ENCODE measurements at places on chromosomes 1 and 21. TPM values are rescaled to one million over a fixed set of nuclear protein-coding genes. Genes with fewer than 3 reads are reported as not detected.
A peak's percentile ranks its signal among the peaks of the same experiment; 100 is the strongest.

The FAM72B gene
- 0.52 TPM for total RNA-seq

DNA sequence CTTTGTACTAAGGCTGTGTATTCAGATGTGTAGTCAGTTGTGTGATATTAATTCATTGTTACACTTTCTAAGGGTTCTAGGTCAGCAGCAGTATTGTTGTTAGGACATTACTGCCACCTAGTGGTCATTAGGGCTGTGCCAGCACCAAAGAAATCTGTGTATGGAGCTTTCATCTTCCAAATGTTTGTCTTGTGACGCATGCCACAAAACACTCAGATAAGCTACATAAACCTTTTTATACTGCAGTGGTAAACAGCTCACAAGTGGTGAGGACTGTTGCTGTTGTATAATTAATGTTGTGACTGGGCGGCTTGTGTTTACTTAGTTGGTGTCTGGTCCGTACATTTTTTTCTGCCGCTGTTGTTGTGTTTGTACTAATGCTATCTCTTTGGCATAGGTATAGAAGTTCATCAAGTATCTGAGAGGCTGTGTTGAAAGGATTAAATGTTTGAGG lies 51.7 kb downstream of the S1PR1 start:
- peak; percentile 84 for DNase-seq

DNA sequence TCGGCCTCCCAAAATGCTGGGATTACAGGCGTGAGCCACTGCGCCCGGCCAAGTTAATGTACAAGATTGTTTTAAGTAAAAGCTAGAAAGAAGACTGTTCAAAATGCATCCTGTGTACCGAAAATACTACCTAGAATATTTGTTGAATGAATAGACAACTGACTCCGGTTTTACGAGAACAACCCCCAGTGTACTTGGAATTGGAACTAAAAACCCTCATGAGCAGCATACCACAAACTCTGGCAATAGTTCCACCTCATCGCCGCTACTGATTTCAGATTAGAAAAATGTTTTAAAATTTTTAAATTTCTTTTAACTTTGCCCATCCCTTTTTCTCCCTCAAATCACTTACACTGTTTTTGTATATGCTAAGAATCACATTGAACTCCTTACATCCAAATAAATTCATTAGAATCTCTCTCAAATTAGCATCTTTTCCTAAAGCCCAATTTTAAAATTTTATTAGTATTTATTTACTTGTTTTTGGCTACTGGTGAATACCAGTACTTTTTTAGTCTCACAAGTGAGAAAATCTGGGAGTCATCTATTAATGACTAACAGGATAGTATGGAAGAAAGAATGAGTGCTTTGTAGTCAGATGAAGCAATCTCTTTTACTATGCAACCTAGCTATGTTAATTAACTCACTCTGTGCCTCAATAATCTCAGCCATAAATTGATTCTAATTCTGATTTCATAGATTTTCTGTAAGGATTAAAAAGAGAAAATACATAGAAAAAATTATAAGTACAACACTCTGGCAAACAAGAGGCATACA lies 95.1 kb downstream of the GPATCH2 start:
- DNase-seq = peak; percentile 84

- no peak for DNase-seq
These were observed at the start of gene WNT2B for GRCh38 chr1:112508278-112509004. Gene WNT2B (plus strand): TSS chr1:112508965. CDS start chr1:112509263, 298 bp downstream.

The TMEM52 gene
- total RNA-seq = 0.35 TPM

GRCh38 chr1:55443175-55443915 lies 228.2 kb upstream of the USP24 start:
- DNase-seq = peak; percentile 95

The PRRX1 gene
- total RNA-seq = not detected

DNA sequence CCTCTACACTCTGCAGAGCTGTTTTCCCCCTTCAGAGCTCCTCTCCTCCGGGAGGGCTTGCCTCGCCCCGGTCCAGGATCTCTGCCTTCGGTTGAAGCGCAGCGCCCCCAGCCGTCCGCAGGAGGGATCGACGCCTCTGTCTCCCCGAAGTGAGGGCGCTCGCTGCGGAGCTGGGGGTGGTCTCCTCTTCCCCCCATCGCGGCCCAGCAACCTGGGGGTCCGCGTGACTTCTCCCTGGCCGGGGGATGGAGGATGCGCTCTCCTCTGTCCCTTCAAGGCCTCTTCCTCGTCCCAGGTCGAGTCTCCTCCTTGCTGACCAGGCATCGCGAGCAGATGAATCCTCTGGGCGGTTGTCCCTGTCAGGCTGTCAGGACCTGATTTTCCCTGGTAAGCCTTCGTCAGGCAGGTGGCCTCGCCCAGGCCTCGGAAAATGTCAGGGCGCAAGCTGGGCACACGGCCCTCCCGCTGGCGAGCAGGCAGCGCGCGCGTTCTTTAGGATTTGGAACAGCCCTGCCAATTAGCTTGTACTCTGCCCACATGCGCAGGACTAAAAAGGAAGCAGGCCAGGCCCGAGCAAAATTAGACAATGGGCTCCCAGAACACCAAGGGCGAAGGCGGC lies 90.5 kb downstream of the EDEM3 start:
- DNase-seq = peak; percentile 29

The C1orf116 gene
- 16.3 TPM for total RNA-seq

GRCh38 chr1:198620951-198621824 lies 17.7 kb upstream of the PTPRC start:
- peak; percentile 96 for DNase-seq

DNA sequence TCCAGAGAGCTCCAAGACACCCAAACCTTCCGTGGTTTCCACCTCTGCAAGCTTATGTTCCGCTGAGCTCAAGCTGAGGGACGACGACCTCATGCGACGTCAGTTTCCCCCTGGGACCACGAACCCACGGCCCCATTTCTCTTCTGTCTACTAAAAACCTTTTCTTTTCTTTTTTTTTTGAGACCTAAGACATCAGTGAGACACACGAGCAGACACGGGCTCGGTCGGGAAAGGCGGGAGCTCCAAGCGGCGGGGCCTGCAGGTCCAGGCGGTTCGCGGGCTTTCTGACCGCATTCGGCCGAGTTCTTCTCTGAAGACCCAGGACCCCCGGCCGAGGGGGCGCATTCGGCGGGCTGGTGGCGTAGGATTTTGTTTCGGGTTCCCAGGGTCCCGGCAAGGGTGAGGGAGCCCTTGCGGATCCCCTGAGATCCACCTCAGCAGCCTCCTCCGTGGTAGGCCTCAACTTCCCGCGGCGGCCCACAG lies 402 bp downstream of the C21orf58 start:
- DNase-seq = no peak

DNA sequence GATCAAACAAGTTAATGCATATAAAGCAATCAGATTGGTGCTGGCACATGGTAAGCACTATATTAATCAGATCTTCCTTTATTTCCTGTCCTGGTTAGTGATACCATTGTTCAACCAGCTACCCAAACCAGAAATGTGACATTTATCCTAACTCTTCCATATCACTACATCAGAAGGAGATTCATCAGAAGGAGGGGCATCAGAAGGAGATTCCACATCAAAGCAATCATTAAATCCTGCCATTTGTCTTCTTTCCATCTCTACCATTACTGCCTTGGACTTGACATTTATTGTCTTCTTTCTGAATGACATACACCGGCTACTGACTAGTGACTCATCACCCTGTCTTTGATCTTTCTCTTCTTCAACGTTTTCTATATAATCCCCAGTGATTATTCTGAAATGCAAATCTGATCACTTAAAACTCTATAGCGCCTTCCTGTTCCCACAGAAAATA lies 75.0 kb downstream of the DNM3 start:
- no peak for DNase-seq

The MANEAL gene
- 4.3 TPM for total RNA-seq

The B3GALT2 gene
- not detected for total RNA-seq

The OR6N2 gene
- total RNA-seq = not detected

The KRTAP7-1 gene
- not detected for total RNA-seq

- no peak for DNase-seq
These were observed 50.9 kb downstream of the MEGF6 start for GRCh38 chr1:3560251-3560871.

The CXADR gene
- total RNA-seq = 49.0 TPM

DNA sequence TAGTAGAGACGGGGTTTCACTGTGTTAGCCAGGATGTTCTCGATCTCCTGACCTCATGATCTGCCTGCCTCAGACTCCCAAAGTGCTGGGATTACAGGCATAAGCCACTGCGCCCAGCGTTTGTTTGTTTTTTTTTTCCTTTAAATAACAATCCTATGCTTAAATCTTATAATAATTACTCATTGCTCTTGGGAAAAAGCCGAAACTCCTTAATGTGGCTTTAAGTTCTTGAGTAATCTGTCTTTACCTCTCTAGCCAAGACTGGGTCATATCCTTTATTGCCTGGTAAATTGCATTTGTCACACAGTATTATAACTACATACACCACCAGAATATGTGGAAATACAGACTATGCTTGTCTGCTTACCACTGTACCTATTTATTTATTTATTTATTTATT lies 97.1 kb downstream of the MACF1 start:
- DNase-seq = no peak

Data from renal cortical epithelial cell (primary cell).